ENCODE measurements at places on chromosomes 2 and 18. TPM values are rescaled to one million over a fixed set of nuclear protein-coding genes. Genes with fewer than 3 reads are reported as not detected.

DNA sequence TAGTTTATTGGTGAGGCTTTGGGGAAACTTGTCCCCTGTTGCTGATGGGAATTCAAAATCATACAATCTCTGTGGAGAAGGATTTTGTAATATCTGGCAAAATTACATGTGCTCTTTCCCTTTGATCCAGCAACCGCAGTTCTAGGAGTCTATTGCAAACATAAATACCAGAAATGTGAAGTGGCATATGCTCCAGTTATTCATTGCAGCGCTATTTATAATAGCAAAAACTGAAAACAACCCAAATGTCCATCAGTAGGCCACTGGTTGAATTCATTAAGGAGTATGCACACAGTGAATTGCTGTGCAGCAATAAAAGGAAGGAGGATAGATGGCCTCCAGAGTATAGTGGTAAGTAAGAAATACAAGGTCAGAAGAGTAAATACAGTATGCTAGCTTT, 76.5 kb downstream of the HNRNPLL start:
- no peak for DNase-seq

The SPC25 gene
- 27.1 TPM for total RNA-seq

The SLC19A3 gene
- not detected for total RNA-seq

DNA sequence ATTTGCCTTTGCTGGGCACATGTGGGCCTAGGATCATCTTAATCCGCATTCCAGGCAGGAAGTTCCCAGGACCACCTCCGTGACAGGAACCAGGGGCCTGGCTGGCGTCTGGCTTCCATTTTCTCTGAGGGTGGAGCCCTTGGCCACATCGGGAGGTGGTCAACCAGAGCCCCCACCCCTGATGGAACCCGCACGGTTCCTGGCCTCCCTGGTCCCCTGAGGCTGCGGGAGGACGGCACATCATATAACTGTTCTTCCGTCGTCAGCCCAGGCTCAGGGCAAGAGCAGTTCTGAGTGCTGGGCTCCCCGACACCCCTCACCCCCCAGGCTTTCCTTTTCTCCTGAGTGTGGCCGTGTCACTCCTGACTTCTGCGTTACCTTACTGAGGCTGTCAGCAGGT, 13.5 kb downstream of the ESPNL start:
- DNase-seq, result no peak

DNA sequence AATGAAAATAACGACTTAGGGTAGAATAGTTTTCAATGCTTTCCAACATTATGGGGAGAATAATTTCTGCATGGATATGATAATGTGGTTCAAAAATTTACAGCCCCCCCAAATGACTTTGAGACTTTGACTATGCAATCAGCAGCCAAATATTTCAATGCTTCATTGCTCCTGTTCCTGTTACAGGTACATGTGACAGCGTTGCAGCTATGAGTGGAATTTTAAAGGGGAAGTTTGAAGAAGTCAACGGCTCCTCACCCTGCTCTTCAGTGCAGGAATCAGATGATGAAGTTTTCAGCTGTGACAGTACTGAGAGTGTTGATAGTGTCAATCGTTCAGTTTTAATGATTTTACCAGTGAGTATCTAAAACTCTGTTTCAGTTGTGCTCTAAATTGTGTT, 25.1 kb downstream of the CSRNP3 start:
- no peak for DNase-seq

- DNase-seq, result no peak
Measured at GRCh38 chr2:44843086-44843485, 98.4 kb upstream of the SIX3 start.

The ABCG5 gene
- total RNA-seq, result not detected

The NOP58 gene
- 115 TPM for total RNA-seq
